Activated naive CD8-positive, alpha-beta T cell treated with anti-CD3 and anti-CD28 coated beads for 36 hours (primary cell): ENCODE measurements at places on chromosomes 6 and 20. TPM values are rescaled to one million over a fixed set of nuclear protein-coding genes. Genes with fewer than 3 reads are reported as not detected.

DNA sequence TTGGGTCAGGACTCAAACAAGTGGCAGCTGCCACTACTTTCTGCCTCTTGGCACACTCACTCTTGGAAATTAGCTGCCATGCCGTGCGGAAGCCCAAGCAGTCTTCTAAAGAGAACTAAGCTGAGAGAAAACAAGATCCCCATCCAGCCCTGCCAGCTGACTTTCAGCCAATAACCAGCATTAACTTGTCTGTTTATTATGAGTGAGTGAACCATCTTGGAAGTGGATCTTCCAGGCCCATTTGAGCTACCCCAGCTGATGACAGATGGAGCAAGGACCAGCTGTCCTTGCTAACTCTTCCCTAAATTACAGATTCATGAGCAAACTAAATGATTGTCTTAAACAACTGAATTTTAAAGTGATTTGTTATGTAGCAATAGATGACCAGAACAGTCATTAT is 73.9 kb upstream of the RBM24 start:
- no peak for DNase-seq

RUNX2 gene
- 5.8 TPM for total RNA-seq

OOEP gene
- total RNA-seq = not detected

GRCh38 chr6:163738304-163738703 is 323.8 kb downstream of the QKI start:
- no peak for DNase-seq

METTL24 gene
- total RNA-seq = 0.26 TPM

- DNase-seq = no peak
Measured at GRCh38 chr6:2684103-2684749, 66.5 kb downstream of the MYLK4 start.

DNA sequence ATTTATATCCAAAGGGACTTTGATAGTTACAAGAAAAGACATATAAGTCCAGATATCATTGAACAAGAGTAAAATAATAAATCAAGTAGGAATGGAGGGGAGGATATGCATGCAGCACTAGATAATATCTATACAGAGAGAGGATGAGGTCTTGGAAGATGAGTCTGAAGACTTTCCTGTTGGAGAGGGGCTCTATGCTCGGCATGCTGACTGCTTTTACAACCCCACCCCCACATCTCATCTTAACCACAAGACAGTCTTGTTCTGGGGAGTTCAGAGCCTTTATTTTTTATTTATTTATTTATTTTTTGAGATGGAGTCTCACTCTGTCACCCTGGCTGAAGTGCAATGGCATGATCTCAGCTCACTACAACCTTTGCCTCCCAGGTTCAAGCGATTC is 48.4 kb upstream of the IER3 start:
- DNase-seq = no peak

ZNF831 gene
- 6.5 TPM for total RNA-seq

DEFB124 gene
- total RNA-seq = not detected

GRCh38 chr6:15398633-15399275 is 152.9 kb downstream of the JARID2 start:
- DNase-seq = no peak

GRCh38 chr20:60078351-60079250 is 120.4 kb downstream of the CDH26 start:
- DNase-seq = no peak

GRCh38 chr20:48638546-48638945 is 189.3 kb downstream of the PREX1 start:
- DNase-seq = no peak

DNA sequence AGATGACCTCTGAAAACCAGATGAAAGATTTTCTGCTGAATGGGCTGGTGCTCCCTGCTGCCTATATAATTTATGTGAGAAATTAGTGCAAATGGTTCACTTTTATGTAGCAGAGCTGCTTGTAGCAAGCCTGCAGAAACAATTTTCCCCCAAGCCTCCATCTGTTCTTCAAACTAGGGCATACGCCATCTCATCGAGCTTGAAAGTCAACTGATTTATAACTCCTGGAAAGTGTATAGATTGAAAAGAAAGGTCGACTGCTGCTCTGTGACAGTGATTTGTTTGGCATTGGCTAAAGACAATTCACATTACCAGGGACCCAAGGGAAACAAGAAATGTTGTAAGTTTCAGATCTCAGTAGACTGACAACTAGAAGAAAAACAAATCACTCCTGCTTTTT is 93.3 kb downstream of the PACRG start:
- no peak for DNase-seq

DNA sequence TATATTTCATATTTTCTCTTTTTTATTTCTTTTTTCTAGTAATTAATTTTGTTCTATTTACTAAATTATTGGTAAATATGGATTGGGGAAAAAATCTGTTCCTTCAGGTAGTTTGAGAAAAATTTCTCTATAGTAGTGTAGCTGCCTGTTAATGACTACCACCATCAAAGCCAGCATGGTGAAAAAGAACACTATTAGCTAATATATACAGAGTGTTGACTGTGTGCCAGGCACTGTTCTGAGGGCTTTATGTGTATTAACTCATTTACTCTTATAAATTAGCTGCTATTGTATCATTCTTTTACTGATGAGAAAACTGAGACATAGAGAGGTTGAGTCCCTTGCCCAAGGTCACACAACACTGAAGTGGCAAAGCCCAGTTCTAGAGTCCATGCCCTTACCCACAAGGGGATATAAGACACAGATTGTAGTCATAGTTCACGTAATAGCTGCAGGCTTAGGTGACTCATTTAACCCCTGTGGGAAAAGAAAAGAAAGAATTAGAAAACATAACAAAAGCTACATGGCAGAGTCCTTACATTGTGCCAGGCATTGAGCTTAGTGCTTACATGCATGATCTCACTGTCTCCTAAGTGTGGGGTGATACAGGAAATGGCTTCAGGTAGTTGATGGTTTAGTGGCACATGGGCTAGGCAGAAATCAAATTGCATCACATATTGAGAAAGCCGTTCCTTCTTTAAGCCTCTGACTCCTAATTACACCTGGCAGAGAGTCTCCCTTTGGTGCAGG is 12.2 kb upstream of the AKIRIN2 start:
- no peak for DNase-seq

GRCh38 chr20:49790077-49790798 is 22.4 kb upstream of the SLC9A8 start:
- DNase-seq = no peak

DNA sequence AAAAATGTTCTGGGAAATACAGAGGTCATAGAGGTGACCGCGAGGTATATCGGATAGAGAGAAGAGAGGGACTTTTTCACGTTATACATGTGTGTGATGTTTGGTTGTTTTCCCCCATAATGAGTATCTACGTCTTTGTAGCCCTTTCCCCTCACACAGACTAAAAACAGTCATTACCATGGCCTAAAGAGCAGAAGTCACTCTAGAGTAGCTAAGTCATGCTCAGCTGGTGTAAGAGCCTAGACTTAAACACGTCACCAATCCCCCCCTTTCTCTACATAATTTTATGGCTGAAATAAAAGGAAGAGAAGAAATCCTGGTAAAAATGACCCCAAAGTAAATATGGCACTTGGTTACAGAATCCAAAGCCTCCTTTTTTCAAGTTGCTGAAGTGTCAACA is 6.0 kb upstream of the BEND3 start:
- no peak for DNase-seq

BPIFB3 gene
- not detected for total RNA-seq

DNA sequence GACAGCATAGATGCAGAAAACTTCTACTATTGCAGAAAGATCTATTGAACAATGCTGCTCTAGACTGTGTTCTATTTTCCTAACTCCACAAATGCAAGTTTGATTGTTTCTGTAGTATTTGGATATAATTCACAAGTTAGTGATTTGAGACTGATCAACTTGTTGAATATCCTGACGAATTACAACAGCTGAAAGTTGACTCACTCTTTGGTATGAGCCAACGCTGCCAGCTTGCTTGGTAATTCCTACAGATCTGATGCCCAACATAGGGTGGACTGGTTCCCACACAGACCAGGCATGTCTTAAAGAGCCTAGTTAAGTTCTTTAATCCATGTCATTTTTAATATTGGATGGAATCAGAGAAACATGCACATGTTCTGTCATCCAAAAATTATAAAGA is 231.0 kb upstream of the RAB32 start:
- no peak for DNase-seq

GRCh38 chr20:58137236-58137635 is 91.2 kb downstream of the ANKRD60 start:
- DNase-seq = no peak

- DNase-seq = no peak
Measured at GRCh38 chr6:64280569-64280968, 645.0 kb downstream of the PHF3 start.

OXT gene
- total RNA-seq = not detected

TTBK1 gene
- total RNA-seq = 0.14 TPM

GRCh38 chr20:20859510-20859909 is 147.1 kb upstream of the RALGAPA2 start:
- no peak for DNase-seq

DNA sequence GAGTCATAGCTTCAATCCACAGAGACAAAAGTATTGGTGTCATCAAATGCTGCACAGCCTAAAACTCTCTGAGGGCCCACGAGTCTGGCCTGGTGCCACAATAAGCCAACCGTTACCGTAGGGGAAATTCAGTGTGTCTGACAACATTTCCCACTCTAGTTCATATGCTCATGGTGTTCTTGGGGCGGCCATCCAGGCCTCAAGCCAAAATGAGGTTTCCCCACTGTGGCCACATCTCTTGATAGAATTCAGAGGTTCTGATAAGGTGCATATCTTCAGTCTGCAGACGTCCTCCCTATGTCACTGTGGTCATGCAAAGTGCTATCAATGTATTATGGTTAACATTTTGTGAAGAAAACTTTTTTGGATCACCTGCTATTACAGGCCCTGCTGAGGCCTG is 627.7 kb downstream of the QKI start:
- DNase-seq = no peak

DNA sequence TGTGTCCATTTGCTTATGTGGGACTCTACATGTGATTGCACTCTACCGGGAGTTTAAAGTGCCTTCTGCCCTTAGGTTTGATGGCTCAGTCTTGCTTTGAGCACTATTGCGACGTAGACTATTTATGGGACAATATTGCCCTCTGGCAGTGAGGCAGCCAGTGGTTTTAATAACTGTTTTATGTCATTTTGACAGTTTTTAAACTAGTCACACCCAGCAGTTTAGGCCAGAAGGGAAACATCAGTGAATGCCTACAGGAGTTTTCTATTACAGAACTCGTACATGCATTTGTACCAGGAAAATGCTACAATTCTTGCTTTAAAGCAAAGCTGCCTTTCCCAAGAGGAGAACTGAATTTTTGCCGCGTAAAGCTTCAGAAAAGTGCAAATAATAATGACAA is 813.7 kb downstream of the KIF16B start:
- DNase-seq = no peak

OR2J3 gene
- total RNA-seq = not detected

SPATA25 gene
- total RNA-seq = 0.90 TPM

TRIM31 gene
- total RNA-seq = not detected

GRCh38 chr6:34178357-34179105 is 32.6 kb upstream of the GRM4 start:
- no peak for DNase-seq

SPDEF gene
- total RNA-seq = not detected

DNA sequence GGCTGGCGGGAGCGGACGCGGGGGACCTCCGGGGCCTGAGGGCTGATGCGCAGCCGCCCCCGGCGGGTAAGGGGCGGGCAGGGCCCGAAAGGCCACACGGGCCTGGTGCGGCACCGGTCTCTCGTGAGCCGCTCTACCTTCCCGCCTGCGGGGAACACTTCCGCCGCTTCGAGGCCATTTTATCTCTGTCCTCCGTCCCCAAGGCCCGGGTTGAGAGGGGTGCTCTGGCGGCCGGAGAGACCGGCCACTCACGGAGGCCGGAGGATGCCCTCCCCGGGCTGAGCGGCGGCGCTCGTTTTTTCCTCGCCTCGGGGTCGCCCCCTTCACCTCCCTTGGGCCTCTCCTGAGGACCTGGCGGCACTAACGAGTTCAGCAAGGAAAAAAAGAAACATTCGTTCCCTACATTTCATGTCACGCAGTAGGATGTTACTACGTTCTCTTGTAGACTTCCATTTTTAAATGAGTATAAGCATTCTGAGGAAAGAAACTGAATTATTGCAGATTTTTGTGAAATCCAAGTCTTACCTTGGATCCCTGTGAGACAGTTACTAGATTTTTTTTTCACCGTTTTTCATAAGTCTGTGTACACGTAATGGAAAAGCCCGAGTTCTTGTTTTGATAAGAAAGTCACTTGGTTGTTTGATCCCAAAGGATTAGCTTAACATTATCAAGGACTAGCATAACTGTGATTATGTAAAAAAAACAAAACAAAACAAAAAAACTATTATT is 575 bp downstream of the WTAP start:
- no peak for DNase-seq

DNA sequence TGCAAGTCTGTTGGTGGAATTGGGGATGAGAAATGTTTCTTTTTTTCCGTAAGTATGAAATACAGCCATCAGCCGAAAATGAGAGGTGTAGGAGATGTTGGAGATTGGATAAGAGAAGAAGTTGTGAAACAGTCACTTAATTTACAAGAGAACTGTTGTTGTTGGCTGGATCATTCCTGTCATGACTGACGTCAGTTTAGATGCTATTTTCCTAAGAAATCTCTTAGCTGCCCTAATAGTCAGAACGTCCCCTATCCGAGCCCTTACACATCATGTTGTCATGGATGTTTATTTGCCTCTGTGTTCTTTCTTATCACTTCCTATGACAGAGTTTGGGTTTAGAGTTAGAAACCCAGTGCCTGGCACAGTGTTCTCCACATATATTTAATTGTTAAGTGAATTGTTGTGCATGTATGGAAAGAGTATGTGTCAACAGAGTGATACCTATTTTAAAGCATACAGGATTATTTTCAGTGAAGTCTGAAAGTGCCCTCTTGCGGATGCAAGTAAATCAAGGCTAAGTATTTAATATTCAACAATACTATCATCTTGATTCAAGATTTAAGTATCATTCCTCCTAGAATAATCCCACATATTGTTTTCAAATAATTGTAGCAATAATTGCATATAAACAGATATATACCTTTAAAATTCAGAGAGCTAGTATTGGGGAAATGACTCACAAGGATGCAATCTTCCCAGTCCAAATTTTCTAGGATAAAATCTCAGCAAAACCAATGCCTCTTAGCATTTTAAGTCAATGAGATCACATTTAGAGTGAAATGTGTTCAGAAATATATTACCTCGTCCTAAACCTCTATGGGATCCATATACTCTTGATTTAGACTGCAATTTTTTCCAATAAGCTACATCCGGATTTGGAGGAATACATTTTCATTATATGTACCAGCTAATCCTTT is 309.9 kb upstream of the NOX3 start:
- no peak for DNase-seq

FAXC gene
- not detected for total RNA-seq

- no peak for DNase-seq
Measured at GRCh38 chr6:108423982-108424705, 129.3 kb downstream of the AFG1L start.

- DNase-seq = no peak
Measured at GRCh38 chr6:115524821-115525220, 535.9 kb downstream of the FRK start.

ANKRD66 gene
- total RNA-seq = not detected

SYNGAP1 gene
- 29.3 TPM for total RNA-seq

DNA sequence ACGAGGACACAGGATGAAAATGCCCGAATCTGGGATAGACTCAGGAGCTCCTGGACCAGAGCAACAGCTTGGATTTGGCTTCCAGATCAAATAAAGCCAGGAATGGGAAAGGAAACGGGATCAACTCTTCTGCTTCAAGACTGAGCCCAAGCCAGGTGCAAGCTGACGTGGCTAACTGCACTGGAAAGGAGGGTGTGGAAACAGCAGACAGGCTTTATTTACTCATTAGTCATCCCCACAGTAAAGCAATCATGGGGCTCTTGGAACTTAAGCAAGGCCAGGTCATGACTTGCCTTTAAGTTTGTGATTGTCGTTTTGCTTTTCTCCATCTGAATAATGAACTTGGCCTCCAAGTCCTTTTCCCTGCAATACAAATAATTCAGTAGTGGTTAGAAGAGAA is 45.2 kb downstream of the KIF16B start:
- no peak for DNase-seq
